Stomach (tissue), 19 donors: ENCODE measurements at places on chromosomes 3 and 15. TPM values are rescaled to one million over a fixed set of nuclear protein-coding genes. Genes with fewer than 3 reads are reported as not detected.

GRCh38 chr15:40265355-40265754, 17.5 kb downstream of the ANKRD63 start:
- no peaks in the 10 kb centered on the region for H3K4me1 ChIP-seq
- no peaks in the 10 kb centered on the region for H3K27me3 ChIP-seq
- H3K27ac ChIP-seq = no peak overlapping the region
- DNase-seq = no peak
- H3K36me3 ChIP-seq = peaks cover 16% of the 10 kb centered on the region

GRCh38 chr3:30596152-30596551, 10.2 kb upstream of the TGFBR2 start:
- peak overlapping the region; percentile 73 for H3K27ac ChIP-seq
- H3K36me3 ChIP-seq = no peaks in the 10 kb centered on the region
- H3K27me3 ChIP-seq = no peaks in the 10 kb centered on the region
- H3K4me1 ChIP-seq = peaks cover 41% of the 10 kb centered on the region
- H3K4me3 ChIP-seq = no peak overlapping the region

Gene HEG1
- polyA plus RNA-seq = 2.7 TPM

DNA sequence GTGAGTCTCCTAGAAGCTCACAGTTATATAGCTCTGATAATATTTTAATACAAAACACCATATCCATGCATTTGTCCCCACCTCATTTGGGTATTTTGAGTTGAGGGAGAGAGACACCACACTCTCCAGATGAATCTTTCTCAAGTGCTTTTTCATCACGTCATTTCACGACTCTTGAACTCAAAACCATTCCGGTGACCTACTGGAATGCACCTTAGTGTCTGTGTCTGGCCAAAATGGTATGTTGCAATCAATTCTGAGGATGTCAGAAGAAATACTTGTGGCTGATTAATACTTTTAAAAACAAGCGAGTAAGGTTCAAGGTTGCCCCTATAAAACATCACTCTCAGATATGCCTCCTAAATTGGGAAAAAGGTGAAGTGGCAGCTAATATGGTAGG, 352.6 kb upstream of the ICE2 start:
- no peaks in the 10 kb centered on the region for H3K27me3 ChIP-seq
- DNase-seq = no peak
- no peak overlapping the region for H3K27ac ChIP-seq

DNA sequence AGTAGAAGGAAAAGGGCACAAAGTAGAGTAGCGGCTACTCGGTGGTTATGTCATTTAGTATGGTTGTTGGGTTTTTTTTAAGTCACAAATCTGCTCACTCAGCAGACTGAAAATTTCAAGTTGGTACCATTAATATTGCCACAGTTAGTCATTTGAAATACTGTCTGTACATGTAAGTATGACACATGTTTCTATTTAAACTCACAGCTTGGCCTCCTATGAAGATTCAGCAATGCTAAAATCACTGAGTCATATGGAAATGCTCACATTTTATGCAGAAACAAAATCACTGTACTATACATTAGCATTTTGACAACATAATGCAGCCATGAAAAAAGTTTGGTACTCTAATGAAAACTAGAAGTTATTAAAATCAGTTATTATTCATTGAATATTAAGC, 571.9 kb downstream of the TAFA4 start:
- H3K27ac ChIP-seq = no peak overlapping the region
- H3K27me3 ChIP-seq = no peaks in the 10 kb centered on the region
- no peak overlapping the region for H3K4me3 ChIP-seq
- peak; percentile 2 for DNase-seq
- no peaks in the 10 kb centered on the region for H3K4me1 ChIP-seq

DNA sequence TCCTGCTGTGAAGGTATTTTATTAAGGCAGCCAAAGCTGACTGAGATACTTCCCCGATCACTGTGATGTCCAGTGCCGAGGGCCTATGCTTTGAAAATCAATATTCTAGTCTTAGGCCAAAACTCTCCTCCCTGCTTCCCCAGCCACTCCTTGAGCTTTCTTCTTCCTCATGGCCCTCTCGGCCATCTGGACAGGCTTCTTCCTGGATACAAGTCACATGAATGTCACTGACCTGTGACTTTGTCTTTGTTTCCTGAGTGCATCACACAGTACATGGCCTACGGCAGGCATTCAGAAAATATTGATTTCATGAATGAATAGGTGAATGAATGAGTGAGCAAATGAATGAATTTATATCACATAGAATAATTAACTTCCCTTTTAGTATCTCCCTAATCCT, 24.6 kb upstream of the HES1 start:
- peak overlapping the region; percentile 75 for H3K27ac ChIP-seq
- DNase-seq = no peak
- no peaks in the 10 kb centered on the region for H3K36me3 ChIP-seq
- no peak overlapping the region for H3K4me3 ChIP-seq
- H3K27me3 ChIP-seq = no peaks in the 10 kb centered on the region

DNA sequence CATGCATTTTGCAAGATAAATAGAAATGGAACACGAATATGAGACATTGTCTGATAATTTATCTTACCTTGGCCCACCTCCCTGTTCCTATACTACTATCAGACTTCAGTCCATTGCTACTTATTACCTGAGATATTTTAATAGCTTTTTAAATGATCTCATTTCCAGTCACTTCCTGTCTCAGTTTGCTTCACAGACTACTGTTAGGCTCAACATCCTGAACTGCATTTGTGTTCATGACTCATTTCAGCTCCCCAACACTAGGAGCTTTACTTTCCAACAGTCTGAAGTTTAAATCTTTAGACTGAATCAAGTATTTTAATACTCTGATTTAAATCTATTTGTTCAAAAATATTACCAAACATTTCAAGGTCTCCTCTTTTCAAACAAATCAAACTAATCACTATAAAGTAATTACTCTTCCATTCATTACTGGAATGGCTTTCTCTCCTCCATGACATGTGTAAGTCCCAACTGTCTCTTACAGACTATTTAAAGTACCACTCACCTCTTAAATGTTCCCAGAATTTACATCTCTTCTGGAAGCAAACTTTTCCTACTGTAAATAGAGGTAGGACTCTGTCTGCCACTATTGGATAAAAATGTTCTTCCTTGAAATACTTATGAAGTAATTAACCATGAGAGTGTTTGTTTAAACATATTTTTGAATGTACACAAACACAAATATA, 1277.6 kb downstream of the ZPLD1 start:
- H3K27ac ChIP-seq = no peak overlapping the region
- no peaks in the 10 kb centered on the region for H3K27me3 ChIP-seq
- H3K4me1 ChIP-seq = no peaks in the 10 kb centered on the region
- no peaks in the 10 kb centered on the region for H3K36me3 ChIP-seq

Gene ARRDC4
- polyA plus RNA-seq = 13.2 TPM

GRCh38 chr15:93205413-93205812, 116.4 kb upstream of the RGMA start:
- H3K36me3 ChIP-seq = no peaks in the 10 kb centered on the region
- no peak for DNase-seq
- no peaks in the 10 kb centered on the region for H3K4me1 ChIP-seq
- H3K4me3 ChIP-seq = no peak overlapping the region
- no peak overlapping the region for H3K27ac ChIP-seq

Gene SAMD7
- polyA plus RNA-seq = not detected
